AG04449 (cell line): ENCODE measurements at places on chromosomes 13 and 19.

- no peak for DNase-seq
Observed at GRCh38 chr13:78709028-78709427, 50.1 kb upstream of the OBI1 start.

DNA sequence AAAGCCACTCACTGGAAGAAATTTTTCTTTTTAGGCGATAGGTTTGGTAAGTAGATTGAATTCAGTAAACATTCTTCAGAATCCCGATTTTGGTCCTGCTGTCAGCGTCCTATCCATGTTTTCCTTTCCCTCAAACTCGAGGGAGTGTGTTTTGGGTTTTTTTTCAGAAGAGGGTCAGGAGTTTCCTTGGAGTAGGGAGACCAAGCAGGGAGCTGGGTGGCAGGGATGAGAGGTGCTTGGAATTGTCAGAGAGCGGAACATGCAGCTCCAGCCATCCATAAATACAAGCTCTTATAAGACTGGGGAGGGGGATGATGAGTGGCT, 1.6 kb upstream of the PCDH8 start:
- DNase-seq, result no peak

DNA sequence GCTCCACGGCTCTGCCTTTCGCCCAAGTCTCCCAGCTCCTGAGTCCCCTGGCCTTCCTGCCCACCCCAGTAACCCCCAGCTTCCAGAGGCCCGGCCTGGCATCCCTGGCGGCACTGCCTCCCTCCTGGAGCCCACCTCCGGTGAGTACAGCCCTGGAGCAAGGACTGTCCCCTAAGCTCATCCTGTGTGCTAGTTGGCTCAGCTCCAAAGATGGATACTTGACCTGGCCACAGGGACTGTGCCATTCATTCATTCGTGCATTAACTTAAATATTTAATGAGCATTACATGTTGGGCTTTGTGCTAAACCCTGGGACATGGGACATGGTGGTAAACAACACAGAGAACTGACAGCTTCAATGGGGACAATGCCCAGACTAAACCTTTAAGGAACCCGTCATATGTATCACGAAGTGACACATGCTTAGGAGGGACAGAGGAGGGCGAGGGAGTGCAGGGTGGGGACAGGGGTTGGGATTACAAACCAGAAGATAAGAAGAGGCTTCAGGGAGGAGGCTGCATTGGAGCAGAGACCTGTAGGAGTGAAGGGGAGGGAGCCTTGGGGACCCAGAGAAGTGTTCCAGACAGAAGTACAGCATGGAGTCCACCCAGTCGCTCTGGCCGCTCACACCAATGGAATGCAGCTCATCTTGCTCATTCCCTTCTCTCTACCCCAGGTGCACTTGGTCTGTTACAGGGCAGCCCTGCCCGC, 6.9 kb upstream of the OVOL3 start:
- DNase-seq, result no peak

- DNase-seq, result no peak
Observed at GRCh38 chr13:108980237-108980636, 350.8 kb downstream of the MYO16 start.

- DNase-seq, result no peak
Observed at GRCh38 chr19:4548238-4548584, 8.4 kb upstream of the LRG1 start.

DNA sequence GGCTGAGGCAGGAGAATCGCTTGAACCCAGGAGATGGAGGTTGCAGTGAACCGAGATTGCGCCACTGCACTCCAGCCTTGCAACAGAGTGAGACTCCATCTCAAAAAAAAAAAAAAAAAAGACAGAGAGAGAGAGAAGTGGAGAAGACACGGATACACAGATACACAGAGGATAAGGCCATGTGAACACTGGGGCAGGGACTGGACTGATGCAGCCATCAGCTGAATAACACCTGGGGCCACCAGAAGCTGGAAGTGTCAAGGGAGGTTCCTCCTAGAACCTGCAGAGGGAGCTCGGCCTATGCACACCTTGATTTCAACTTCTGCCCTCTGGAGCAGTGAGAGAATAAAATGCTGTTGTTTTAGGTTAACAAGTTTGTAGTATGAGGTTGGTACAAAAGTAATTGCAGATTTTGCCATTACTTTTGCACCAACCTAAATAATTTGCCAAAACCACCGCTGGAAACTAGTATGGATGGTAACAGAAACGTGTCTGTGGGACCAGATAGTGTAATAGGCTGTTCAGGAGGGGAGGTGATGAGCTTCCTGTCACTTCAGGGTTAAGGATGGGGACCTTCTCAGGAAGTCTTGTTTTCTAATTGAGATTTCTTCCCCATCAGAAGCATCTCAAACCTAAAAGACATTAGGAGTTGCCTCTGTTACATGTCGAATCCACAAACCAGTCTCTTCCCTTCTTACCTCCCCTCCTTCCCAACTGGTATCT, 36.4 kb upstream of the IGSF23 start:
- DNase-seq, result no peak

DNA sequence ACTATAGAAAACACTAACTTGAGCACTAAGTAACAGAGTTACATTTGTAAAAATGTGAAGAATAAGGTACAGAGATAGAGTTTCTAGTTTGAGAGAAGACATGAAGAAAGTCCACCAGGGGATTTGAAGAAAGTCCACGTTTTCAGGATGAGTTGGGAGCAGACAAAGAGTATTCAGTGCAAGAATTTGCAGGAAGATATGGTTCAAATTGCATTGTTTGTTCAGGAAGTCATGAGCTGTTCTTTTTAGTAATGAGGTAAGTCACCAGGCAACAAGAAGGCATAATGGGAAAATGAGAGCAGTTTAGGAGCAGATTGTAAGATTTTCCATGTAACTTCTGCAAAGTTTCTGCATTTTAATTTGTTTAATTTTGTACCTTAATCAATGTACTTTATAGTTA, 618.0 kb downstream of the DACH1 start:
- DNase-seq, result no peak

DNA sequence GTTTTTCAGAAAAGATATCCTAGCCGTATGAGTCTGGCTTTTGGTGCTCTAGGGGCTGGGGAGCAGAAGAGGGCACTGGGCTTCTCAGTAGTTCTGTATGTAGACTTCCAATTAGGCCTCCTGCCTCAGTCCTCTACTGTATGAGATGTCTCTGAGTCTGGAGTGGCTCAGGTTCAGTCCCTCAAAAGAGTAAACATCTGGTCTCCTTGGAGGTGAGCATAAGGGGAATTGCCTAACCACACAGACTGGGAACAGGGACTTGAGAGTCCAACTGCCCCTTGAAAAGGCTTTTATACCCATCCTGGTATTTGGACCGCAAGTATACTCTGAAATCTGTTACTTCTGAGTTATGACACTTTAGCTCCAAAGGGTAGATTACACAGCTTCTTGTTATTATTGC, 214.5 kb downstream of the TDRD3 start:
- DNase-seq, result no peak

DNA sequence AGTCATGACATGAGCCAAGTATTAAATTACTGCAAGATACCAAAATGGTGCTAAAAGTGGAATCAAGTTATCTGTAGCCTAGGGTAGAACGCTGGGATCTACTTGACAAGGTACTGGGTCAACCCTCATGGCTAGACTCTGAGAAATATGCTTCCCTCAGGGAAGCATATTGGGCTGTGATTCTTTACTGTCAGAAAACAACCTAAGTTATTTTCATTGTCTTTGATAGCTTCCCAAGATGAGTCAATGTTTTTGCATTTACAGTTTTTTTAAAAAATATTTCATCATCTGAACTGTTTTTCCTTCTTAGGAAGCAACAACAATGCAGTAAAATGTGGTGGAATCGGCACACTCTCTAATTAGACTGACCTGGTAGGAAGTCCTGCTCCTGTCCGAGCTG, 218.0 kb downstream of the RGCC start:
- no peak for DNase-seq

GRCh38 chr19:41323023-41323422, 13.1 kb downstream of the CCDC97 start:
- DNase-seq, result no peak

- no peak for DNase-seq
Observed at GRCh38 chr13:76759877-76760276, 126.3 kb downstream of the KCTD12 start.

DNA sequence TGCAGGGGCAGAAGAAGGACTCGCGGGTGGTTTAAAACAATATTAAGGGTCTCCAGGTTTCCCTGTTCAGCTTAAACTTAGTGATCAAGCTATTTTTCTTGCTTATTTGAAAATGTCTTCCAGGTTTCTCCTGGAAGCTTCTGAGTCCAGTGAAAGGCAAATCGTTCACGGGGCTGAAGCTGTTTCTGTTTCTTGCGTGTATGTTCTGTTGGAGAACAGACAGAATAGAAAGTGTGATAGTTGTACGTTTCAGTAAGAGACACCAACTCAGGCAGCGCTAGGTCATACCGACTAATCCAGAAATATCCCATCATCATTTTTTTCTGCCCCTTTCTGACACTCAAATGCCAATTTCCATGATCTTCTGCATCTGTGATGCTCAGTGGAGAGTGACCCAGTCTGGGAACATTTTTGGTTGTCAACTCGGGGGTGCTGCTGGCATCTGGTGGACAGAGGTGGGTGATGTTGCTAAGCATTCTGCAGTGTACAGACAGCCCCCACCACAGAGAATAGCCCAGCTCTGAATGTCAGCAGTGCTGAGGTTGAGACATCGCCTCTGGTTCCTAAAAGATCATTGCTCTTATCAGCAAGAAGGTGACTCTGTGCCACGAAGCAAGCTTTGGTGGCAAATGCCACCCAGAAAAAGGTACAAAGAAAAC, 4.3 kb downstream of the KLF2 start:
- no peak for DNase-seq

DNA sequence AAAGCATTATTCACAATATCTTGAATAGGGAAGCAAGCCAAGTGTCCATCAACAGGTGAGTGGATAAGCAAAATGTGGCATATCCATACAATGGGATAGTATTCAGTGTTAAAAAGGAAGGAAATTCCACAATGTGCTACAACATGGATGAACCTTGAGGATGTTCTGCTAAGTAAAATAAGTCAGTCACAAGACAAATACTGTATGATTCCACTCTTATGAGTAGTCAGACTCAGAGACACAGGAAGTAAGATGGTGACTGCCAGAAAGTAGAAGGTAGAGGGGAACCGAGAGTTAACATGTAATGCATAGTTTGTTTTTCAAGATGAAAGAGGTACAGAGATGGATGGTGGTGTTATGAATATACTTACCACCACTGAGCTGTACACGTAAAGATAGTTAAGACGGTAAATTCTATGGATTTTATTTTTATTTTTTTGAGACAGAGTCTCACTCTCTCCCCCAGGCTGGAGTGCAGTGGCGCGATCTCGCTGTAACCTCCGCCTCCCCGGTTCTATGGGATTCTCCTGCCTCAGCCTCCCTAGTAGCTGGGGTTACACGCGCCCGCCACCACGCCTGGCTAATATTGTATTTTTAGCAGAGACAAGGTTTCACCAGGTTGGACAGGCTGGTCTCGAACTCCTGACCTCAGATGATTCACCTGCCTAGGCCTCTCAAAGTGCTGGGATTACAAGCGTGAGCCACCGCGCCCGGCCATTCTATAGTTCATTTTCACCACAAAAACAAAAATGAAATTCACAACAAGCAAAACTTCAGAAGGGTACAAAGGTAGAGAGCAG, 1.0 kb upstream of the CHAMP1 start:
- no peak for DNase-seq

DNA sequence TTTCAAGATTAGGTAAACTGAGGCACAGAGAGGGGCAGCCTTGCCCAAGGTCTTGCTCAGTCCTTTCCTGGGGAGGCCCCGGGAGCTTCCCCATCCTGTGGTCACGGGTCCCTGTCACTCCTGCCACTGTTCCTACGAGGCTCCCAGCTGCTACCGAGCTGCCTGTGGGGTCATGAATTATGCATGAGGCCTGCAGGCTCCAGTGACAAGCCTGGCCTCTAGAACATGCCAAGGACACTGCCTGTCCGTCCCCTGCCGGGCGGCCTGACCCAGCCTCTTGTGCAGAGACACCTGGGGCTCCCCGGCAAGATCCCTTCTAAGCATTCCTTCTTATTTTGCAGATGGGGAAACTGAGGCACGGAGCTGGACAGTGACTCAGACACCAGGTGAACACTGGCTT, 2.7 kb downstream of the FCHO1 start:
- DNase-seq, result no peak

GRCh38 chr13:43307921-43308433, 284.6 kb downstream of the DNAJC15 start:
- no peak for DNase-seq

DNA sequence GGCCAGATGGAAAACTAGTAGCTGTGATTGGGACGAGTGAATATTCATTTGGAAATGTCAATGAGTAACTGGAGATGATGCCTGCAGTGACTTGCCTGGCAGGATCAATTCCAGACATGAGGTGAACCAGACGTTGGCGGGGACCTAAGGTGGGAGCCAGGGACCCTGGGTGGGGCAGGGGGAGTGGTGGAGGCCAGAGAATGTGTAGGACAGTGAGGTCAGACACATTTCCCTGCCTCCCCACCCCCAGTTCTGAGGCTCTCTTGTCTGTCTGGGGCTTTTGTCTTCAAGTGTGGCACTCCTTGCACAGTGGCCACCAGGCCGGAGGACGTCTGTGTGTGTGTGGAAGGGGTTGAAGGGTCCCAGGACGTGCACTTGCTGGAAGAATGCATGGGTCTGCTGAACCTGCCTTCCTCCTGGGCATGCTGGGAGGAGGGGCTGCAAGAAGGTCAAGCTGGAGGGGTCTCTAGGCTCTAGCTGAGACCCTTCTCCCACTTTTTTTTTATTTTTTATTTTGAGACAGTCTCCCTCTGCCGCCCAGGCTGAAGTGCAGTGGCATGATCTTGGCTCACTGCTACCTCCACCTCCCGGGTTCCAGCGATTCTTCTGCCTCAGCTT, 51.6 kb downstream of the CHST8 start:
- no peak for DNase-seq

- DNase-seq, result no peak
Observed at GRCh38 chr19:13013649-13014048, 18.4 kb downstream of the NFIX start.

DNA sequence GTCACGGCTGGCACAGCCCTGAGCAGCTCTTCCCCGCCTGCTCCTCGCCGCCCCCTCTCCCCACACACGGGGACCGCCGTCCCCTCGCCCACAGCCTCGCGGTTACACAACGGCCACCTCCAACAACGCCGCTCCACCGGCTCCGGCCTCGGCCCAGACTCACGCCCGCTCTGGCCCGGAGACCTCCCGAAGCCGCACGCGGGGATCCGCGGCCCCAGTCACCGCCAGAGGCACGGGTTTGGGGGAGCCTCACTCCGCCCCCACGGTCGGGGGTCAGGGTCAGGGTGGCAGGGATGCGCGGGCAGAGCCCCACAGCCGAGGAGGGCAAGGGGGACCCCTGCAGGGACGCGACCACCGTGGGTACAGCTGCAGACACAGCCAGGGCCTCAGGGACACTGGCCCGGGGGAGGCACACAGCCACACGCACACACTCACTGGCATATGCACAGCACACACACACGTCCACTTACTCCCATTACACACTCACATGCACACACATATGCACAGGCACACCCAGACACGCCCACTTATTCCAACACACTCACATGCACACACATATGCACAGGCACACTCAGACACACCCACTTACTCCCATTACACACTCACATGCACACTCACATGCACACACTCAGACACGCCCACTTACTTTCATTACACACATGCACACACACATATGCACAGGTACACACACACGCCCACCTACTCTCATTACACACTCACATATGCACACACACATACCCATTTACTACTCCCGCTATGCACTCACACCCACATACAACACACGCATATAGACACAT, 1.6 kb downstream of the TTYH1 start:
- DNase-seq, result no peak
